ENCODE measurements at places on chromosomes 3 and 15.

GRCh38 chr3:46607603-46608028, 4.7 kb upstream of the FAM240A start:
- DNase-seq, result peak; percentile 15

- DNase-seq, result no peak
Observed at GRCh38 chr3:24037971-24038370, 92.9 kb downstream of the NR1D2 start.

DNA sequence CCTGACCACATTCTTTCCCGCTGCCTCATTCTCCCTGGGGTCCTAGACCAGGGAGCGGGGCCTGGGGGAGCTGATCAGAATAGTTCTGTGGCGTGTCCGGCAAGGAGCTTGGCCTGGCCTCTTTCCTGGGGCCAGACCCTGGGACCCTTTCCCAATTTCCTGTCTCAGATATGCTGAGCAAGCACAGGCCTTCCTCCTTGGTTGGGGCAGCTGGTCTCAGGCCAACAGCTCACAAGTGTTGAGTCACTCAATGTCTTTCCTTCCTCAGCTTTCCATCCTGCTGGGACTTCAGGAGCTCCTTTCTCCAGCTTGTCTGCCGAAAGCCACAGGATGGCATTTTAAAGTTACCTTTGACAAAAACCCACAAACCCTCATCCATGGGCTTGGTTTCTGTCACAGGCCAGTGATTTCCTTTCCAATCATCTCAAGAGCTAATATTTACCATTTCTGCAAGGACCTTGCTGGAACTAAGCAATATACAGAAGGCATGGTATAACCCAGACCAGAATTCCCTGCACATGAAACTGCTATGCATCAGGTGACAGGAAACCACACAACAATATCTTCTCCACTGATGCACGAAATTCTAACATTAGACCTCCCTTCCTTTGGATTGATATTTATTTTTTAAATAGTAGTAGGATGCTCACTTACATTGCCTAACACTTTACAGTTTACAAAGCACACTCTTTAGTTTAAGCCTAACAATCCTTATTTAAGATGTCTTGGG, 19.5 kb upstream of the TIMP4 start:
- DNase-seq, result peak; percentile 49

DNA sequence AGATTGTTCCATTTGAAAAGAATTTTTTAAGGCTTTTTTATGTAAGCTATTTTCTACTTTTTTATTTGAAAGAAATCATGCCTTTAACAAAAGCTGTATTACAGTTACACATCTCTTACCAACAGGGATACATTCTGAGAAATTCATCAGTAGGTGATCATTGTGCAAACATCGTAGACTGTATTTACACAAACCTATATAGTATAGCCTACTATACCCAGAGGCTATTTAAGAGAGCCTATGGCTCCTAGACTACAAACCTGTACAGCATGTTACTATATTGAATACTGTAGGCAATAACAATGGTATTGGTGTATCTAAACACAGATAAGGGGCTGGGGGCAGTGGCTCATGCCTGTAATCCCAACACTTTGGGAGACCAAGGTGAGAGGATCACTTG, 43.1 kb downstream of the PEAK1 start:
- DNase-seq, result no peak

DNA sequence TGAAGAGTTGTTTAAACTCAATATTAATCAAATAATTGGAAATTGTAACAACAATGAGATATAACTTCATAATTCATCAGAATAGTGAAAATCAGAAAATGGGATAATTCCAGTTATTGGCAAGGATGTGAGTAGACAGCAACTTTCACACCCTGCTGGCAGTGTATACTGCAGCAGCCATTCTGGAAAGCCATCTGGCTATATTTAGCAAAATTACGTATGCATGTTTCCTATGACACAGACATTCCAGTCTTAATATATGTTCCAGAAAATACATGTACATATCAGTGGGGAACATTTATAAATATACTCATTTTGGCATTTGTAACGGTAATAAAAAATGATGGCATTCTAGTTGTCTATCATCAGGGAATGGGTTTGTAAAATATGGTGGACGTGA, 564.1 kb downstream of the GBE1 start:
- DNase-seq, result no peak

DNA sequence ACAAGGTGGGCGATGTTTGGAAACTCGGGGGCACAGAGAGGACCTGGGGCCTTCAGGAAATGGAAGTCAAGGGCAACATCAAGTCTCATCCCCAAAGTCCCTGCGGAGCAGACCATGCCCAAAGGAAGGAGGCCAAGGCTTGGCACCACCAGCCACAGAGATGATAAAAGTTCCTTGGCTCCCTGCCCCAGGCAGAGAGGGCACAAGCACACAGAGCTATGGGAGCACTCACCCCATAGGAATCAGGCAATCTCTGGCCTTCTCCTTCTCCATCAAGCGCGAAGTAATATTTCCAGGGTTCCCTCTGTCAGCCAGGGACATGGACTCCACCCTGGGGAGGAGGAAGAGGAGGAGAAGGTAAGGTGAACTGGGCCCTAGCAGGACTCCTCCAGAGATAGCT, 7.9 kb downstream of the ACAA1 start:
- no peak for DNase-seq

GRCh38 chr15:61084472-61084871, 144.6 kb downstream of the RORA start:
- no peak for DNase-seq

DNA sequence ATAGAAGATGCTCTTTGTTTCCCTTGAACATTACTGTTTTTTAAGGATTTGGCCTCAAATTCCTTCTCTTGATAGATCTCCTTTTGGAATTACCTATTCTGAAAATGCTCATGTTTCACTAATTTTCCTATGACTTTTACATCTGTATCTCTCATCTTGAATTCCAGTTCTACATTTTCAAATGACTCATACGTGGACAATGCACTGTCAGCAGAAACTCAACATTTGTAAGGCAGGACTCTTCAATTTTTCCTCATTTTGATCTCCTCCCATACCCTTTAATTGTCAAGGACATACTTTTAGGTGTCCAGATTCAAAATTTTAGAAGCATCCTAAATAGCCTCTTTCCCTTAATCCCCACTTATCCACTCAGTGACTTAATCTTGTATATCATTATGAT, 341.0 kb upstream of the RASGRP1 start:
- DNase-seq, result no peak

GRCh38 chr3:4829031-4829394, 150.2 kb upstream of the BHLHE40 start:
- no peak for DNase-seq

- no peak for DNase-seq
Observed at GRCh38 chr3:31748933-31749295, 216.2 kb downstream of the STT3B start.

DNA sequence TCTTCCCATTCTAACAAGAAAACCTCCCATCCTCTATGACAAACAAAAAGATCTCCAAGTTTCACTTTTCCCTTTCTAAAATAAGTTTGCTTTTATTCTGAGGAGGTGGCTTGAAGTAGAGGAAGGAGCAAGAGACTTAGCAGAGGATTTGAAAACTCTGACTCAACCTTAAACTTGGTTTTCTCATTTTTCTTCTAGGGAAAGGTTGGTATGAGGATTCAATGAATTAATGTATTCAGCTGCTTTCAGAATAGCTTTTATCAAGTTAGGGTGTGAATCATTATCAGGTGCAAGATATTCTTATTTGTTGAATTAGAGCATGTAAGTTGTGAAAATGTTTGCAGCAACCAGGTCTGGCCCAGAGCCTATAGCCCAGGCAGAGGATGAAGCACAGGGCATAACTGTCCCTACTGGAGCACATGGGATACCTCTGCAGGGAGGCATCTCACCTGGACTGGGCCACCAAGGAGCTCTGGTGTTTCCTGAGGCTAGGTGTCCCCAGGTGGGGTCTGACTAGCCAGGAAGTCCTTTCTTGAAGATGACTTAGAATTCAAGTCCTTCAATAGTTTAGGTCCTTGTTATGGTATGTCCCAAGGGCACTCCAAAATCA, 42.3 kb downstream of the SATB1 start:
- no peak for DNase-seq

DNA sequence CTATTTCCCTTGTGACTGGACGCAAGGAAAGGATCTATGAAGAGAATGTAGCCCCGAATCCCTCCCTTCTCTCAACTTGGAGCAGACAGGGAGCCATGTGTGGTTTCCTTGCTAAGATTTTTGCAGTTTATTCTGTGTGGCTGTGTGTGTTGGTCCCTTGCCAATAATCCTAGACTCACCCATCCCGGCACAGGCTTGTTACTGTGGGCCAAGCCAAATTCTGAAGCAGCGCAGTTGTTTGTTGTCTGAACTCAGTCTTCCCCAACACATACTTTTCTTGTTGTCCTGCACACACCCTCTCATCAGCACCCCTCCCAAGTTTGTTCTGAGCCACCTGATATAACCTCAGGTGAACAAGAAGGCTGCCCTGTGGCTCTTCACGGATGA, 193.3 kb upstream of the CTDSPL start:
- DNase-seq, result no peak

GRCh38 chr3:45064512-45065372, 38.6 kb downstream of the CLEC3B start:
- DNase-seq, result no peak

DNA sequence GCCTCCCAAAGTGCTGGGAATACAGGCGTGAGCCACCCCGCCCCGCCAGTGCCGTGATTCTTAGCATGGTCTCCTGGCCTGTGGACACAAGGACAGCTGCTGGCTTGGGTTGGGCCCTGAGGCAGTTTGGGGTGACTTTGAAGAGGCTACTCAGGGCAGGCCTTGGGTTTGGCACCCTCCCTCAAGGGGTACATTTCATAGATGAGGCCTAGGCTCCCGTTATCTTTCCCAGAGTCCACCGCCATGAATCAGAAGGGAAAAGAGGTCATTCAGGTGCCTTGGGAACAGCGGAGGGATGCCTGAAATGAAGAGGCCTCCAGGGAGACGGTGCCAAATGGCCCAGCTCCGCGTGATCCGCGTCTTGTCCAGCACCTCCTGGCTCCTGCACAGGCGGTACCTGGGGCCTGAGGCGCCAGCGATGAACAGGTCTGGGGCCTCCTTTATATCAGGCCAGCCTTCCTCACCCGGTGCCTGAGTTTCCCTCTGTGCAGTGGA, 9.3 kb downstream of the GNAI2 start:
- DNase-seq, result no peak

- DNase-seq, result no peak
Observed at GRCh38 chr3:186003610-186004009, 65.8 kb upstream of the TRA2B start.

- DNase-seq, result peak; percentile 58
Observed at GRCh38 chr3:19348941-19349564, 200.7 kb downstream of the KCNH8 start.

DNA sequence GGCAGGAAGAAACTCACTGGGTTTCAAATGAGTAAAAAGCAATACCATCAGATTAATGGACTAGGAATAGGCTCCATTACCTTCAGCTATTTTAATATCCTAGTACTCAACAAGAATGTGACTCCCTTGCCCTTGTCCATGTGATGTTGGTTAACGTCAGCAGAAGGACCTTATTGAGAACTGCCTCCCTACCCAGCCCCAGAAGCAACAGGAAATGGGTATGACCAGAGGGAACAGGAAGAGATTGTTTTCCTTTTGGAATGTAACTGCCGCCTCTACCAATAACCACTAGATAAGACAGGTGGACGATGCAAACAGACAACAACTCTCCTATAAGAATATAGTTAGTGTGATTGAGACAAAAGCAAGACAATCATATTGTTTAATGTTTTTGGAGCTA, 10.4 kb upstream of the MME start:
- peak; percentile 42 for DNase-seq

DNA sequence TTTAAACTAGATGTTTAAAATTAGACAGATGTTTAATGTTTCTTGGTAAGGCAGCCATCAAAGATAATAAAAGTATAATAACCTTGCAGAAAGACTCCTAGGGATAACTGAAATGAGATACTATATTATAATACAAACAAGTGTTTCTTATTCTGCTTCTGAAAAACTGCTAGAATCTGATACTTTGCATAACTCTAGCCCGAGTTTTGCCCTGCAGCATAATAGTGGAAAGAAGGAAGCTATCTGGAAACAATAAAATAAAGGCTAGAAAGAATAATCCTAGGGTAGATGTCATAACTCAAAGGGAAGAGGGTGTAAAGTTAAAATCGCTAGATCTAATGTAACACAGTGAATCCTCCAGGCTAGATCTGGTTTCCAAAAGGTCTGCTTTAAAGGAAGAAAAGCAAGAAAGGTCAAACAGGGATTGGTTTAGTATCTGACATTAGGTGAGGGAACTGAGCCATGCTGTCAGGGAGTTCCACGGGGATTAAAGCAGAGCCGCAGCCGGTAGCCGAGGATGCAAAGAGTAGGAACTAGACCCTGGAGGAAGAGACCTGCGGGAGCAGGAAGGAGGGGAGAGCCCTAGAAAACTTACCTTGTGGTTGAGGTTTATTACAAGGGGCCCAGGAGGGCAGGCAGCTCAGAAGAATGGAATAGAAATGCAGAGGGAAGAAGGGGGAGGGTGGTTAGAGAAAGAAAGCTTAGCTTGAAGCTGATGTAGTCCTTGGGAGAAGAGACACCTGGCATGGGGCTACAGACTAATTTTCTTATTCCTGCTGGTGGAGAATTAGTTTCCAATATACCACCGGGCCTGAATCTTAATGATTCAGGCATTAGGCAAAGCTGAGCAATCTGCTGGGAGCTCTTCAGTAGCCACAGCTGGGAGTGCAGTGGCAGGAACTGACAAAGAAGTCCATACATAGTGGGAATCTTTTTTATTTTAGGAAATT, 46.1 kb upstream of the TUSC7 start:
- DNase-seq, result peak; percentile 19

DNA sequence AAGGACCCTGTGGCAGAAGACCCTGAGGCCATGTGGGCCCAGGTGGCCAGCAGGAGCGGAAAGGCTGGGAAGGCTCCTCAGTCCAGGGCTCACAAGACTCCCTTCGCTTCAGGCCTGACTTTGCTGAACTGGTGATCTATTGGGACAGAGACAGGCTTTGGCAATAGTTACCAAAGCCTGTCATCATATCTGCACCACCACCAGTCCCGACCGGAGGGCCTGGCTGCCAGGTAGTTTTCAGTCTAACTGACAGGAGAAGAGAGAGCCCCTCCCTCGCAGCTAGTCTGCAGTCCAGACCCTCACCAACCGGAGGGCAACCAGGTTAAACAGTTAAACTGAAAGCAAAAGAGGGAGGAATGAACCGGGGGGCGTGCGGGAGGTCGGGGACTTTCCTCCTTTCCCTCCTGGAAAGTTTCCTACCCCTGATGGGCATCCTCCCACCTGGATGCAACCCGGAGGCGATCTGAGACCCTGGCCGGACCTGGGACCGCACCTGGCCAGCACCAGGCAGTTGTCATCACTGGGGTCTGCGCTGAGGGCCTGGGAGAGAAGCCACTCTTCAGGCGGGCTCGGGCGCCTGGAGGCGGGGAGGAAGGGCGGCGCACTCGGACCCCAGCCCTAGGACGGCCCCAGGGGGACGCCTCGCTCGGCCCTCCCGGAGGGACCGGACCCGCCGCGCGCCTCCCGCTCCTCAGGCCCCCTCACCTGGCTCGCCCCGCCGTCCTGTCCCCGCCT, 435 bp downstream of the RAB27A start:
- DNase-seq, result peak; percentile 65

DNA sequence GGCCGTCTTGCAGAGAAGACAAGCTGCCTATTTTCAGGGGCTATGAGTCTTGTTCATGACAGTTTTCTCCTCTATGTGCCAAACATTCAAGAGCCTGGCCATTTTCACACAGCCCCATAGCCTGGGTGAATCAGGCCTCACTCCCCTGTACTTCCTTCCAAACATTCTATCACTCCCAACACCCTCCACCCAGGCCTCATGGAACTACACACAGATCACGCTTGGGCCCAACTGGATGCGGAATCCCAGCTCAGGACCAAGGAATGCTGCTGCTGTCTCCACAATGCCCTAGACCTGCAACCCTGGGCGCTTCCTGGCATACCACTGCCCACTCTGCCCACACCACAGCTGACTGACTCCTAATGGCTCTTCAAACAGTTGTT, 39.4 kb upstream of the PCSK6 start:
- no peak for DNase-seq

GRCh38 chr3:21783839-21784238, 32.8 kb upstream of the ZNF385D start:
- no peak for DNase-seq

Measured in adipocyte (in vitro differentiated cells).